ENCODE measurements at places on chromosomes 5 and 9.

GRCh38 chr5:175623088-175623487, 34.8 kb upstream of the HRH2 start:
- DNase-seq: no peak

GRCh38 chr5:95810305-95811125, 12.0 kb downstream of the GLRX start:
- DNase-seq: no peak

DNA sequence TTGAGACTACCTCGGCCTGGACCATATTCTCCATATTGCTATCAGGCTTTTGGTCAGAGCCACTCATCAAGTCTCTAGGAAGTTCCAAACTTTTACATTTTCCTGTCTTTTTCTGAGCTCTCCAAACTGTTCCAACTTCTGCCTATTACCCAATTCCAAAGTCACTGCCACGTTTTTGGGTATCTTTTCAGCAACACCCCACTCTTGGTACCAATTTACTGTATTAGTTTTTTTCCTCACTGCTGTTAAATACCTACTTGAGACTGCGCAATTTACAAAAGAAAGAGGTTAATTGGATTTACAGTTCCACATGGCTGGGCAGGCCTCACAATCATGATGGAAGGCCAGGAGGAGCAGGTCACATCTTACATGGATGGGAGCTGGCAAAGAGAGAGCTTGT, 507.8 kb upstream of the ZNF608 start:
- DNase-seq: no peak

DNA sequence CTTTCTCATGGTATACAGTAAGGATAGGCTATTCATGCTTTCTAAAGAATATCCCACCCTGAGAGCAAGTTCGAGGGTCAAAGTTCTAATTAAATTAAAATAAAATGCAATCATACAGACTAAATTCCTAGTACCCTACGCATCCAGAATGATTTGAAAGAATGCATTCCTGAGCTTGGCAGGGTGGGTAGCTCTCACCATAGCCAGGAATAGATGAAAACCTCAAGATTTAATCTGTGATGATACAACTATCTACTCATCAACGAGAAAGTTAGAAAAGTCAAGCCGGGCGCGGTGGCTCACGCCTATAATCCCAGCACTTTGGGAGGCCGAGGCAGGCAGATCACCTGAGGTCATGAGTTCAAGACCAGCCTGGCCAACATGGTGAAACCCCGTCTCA, 32.3 kb downstream of the SERINC5 start:
- DNase-seq: no peak

GRCh38 chr9:127908660-127908926, 8.2 kb downstream of the ST6GALNAC4 start:
- no peak for DNase-seq

GRCh38 chr5:102975457-102976182, 144.3 kb downstream of the GIN1 start:
- no peak for DNase-seq

DNA sequence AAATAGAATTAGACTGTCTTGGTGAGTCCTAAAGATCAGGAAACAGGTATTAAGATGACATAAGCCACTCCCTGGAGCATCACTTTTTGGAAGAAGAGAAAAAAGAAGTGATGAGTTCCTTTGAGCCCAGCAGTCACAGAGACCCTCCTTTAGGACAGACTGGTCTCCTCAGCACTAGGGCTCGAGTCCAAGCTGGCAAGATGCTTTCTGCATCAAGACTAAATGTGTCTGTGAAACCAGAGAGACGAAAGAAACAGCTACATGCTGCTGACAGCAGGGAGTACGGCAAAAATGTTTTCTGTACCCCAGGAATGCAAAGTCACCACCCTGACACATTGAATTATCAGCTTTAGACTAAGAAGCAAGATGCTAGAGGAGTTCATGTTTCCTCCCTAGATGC, 184.5 kb downstream of the CRB2 start:
- no peak for DNase-seq

- DNase-seq: no peak
Measured at GRCh38 chr5:114977979-114978573, 191.6 kb downstream of the TRIM36 start.

GRCh38 chr9:23635276-23635675, 190.8 kb downstream of the ELAVL2 start:
- no peak for DNase-seq

- DNase-seq: no peak
Measured at GRCh38 chr5:136174021-136174659, 18.8 kb downstream of the SMIM32 start.

- DNase-seq: no peak
Measured at GRCh38 chr9:9598723-9599122, 1014.1 kb downstream of the PTPRD start.

DNA sequence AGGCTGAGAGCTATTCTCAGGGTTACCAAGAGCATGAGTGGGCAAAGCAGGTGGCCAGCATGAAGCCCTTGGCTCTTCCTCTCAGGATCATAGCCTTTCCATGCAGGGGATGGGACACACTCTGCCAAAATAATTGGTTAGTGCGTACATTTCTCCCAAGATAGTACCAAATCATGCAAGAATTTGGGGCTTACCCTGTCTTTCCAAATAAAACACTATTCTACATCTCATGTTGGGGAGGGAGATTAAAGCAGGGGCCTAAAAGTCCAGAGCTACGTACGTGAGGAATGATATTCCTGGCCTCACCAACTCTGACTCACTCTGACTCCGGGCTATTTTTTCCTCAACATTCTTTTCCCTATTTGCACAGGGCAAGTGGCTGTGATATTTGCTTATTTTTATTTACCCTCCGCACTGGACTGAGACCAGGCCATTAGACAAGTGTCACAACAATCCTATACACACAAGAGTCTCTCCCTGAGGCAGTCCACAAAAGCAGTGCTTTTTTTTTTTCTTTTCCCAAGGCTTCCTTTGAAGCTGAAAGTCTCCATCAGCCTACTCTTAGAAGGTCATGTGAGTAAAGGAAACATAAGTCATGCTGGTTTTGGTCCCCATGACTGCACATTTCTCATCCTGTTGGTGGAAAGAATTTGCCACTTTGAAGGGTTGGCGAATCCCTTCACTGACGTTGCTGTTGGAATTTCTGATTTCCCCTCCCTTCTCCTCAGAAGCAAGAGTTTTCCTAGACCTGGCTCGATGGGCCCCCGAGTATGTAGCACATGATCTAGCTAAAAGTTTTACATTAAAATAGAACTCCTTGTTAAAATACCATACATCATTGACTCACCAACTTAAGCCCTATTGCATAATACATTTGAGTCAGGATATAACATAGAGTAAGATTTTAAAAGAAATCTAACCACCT, 40.0 kb downstream of the TMEM252 start:
- DNase-seq: no peak

- DNase-seq: peak; percentile 59
Measured at GRCh38 chr9:97983589-97984187, 547 bp downstream of the ANP32B start.

DNA sequence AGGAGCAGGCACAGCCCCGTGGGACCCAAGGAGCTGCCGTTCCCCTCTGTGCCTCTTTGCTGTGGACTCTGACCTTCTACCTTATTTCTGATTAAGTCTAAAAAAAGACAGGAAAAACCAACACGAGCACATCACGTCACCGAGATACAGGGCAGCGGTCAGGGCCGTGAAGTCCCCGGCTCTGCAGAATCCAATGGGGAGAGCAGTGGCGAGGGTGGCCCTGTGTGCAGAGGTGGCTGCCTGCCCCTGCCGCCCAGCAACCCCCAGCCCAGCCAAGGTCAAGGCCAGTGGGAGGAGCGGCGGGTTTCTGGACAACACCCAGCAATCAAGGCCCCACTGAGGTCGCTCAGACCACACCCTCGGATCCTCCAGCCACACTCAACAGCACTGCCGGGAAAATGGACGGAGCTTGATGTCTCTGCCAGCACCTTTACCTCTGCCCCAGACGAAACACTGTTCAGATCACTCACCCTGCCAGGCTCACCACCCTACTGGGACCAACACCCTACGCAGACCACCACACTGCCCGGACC, 32.7 kb upstream of the SLC9A3 start:
- no peak for DNase-seq

DNA sequence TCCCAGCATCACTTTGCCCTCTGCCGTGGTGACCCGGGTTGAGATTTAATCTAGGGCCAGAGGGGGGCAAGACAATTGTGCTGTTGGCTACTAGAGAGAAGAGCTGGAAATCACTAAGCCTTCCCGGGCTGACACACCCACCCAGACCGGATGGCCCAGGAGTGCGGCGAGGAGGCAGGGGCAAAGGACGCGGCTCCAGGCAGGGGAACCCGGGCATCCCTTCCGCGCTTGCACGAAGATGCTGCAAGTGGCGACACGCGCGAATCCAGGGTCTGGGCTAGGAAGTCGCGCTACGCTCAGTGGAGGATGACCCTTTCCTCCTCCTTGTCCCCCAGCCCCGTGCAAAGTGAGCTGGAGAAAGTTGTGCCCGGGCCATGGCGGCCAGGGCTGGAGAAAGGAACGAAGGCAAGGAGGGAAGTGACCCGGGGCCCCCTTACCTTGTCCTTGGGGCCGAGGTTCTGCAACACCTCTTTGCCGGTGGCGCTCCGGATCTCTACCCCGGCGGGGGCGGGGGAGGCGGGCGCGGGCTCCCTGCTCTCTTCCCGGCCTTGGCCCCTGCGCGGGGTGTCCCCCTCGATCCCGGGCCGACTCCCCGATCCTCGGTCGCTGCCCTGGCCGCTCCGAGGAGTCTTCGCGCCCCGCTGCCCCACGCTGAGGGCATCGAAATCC, 693 bp downstream of the DPYSL3 start:
- no peak for DNase-seq

DNA sequence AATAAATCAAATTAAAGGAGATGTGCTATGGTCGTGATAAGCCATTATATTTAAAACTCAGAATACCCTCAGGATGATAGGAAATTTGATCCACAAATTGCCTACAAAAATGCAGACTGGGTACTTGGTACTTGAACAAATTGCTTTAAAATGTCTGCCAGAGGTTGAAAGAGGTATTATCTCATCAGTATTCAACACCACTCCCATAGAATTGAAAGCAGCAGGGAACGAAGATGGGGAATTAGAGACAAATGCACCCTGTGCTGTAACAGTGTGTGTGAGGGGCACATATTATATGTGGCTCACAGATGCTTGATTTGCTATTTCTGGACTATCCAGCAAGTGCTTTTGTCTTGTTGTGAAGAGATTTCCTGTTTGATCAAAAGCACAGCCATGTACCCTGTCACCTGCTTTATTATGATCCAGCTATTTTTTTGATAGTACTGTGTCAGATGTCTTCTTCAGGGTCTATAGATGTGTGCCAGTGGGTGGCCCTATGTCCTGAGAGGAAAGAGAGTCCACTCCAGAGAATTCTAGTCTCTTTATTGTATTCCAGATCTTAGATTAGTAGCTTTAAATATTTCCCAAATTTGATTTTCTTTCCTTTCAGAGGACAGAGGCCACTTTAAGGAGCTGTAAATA, 120.1 kb downstream of the XRCC4 start:
- DNase-seq: no peak

DNA sequence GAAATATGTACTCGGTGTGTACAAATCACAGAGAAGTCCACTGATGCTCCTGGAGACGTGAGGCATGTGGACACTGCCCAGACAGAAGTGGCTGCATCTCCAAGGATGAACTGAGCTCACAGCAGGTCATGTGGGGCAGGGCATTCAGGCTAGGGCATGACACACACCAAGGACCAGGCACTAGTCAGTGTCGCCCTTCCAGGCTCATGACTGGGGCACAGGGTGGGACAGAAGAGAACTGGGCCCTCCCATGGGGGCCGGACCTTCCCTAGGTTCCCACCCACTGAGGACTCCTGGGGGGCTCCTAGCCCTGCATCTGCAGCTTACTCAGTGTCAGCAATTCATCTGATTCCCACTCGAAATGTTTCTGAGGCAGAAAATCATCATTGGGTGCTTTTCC, 256.8 kb upstream of the IRX4 start:
- DNase-seq: no peak

DNA sequence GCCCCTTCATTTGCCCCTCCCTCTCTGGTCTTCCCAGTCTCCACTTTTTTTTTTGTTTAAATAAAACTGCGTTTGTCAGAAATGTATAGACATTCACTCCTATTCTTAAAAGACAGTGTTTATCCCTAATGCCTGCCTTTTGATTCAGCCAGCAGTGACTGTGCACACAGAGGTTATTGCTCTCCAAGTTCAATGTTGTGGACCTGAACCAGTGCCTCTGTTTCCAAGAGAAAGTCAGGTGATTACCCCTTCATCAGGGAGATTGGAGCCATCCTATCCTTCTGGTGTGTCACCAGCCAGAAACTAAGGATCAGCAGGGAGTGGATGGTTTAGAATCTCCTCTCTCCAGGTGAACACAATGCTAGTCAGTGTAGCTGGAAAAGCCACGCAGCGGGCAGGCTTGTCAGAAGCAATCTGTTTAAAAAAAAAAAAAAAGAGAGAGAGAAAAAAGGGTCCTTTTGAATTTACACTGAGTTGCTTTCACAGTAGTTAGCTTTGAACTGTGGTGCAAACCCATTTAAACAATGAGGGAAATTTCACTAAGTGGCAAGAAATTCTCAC, 167.5 kb upstream of the DMRT1 start:
- no peak for DNase-seq

- DNase-seq: no peak
Measured at GRCh38 chr5:115977988-115978387, 15.7 kb downstream of the LVRN start.

DNA sequence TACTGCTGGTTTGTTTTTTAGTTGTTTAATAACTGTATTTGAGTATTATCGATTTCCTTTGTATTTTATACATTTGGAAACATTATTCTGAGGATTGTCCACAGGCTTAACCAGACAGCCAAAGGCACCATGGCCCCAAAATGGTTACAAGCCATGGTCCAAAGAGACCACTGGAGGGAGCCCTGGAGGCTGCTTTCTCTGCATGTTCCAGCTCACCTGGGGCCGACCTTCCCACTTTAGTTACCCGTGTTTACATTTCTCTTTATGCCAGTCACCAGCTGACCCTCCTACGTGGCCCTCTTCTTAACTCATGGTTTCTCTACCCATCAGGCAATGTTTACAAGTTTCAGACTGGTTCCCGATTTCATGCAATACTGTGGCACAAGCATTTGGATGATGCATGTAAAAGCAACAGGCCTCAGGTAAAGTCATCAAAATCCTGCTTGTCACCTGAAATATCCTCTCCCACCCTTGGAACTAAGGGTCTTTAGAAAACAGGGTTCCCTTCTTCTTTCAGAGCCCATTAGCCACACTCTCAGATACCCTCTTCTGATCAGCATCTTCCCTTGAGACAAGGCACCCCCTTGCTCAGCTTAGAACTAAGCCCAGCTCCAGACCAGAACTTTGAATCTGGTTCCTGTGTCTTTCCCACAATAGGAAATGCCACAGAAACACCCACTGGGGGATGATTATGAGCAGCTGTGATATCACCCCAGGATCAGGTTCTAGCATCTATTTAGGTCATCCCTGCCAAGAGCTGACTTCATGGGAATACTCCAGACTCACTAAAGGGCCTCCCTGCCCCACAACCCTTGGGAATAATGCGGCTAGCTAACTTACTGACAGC, 49.9 kb upstream of the GARNL3 start:
- peak; percentile 75 for DNase-seq

GRCh38 chr5:79857714-79858409, 133.2 kb downstream of the MTX3 start:
- DNase-seq: peak; percentile 95

- DNase-seq: no peak
Measured at GRCh38 chr9:85534340-85534739, 207.4 kb downstream of the AGTPBP1 start.

- DNase-seq: no peak
Measured at GRCh38 chr9:118088090-118088489, 383.9 kb downstream of the TLR4 start.

Data from stimulated activated CD8-positive, alpha-beta memory T cell treated with anti-CD3 and anti-CD28 coated beads, Interleukin-4, amount 100 ng/mL, for 48 hours (primary cell).